ENCODE measurements at places on chromosomes 5 and 9. TPM values are rescaled to one million over a fixed set of nuclear protein-coding genes. Genes with fewer than 3 reads are reported as not detected.

Gene TOR1B
- total RNA-seq: 23.9 TPM

Gene SETD9
- total RNA-seq: 8.8 TPM

Gene NHP2
- total RNA-seq: 657 TPM

Gene TRPM3
- 0.05 TPM for total RNA-seq

Gene APBA1
- total RNA-seq: 12.9 TPM

Gene DMRT3
- not detected for total RNA-seq

Gene DMGDH
- total RNA-seq: 0.15 TPM

Gene GABRA1
- total RNA-seq: not detected

Gene SH3PXD2B
- 15.7 TPM for total RNA-seq

Gene ADRB2
- total RNA-seq: 13.3 TPM

Gene WDR36
- 34.4 TPM for total RNA-seq

Gene UBE2D2
- total RNA-seq: 101 TPM

Gene SPINK7
- not detected for total RNA-seq

Gene VAV2
- 12.8 TPM for total RNA-seq

Gene PKD2L2
- not detected for total RNA-seq

Gene BTNL3
- not detected for total RNA-seq

Gene ORM2
- total RNA-seq: not detected

Gene NR4A3
- total RNA-seq: 0.20 TPM

Gene CLTB
- total RNA-seq: 195 TPM

Gene SLCO6A1
- not detected for total RNA-seq

Gene PCDHGC5
- total RNA-seq: 0.20 TPM

Gene F2RL2
- total RNA-seq: 0.25 TPM

Gene SH3GL2
- total RNA-seq: 0.07 TPM

Gene MED27
- total RNA-seq: 25.7 TPM

Gene PTGER4
- 73.7 TPM for total RNA-seq

Gene PRR16
- total RNA-seq: not detected

Gene SLC25A2
- total RNA-seq: 0.15 TPM

Gene MYMK
- total RNA-seq: not detected

Gene PCDHGA6
- 0.73 TPM for total RNA-seq

Gene TRPM6
- 0.49 TPM for total RNA-seq

Gene NFIB
- total RNA-seq: 63.3 TPM

Gene PRRX2
- total RNA-seq: 0.20 TPM

Gene RGS7BP
- 0.20 TPM for total RNA-seq

Measured in mammary microvascular endothelial cell (primary cell).